ENCODE measurements at places on chromosomes 1 and 21.
A peak's percentile ranks its signal among the peaks of the same experiment; 100 is the strongest.

GRCh38 chr1:9558946-9559545 lies 19.8 kb downstream of the SLC25A33 start:
- DNase-seq: no peak

DNA sequence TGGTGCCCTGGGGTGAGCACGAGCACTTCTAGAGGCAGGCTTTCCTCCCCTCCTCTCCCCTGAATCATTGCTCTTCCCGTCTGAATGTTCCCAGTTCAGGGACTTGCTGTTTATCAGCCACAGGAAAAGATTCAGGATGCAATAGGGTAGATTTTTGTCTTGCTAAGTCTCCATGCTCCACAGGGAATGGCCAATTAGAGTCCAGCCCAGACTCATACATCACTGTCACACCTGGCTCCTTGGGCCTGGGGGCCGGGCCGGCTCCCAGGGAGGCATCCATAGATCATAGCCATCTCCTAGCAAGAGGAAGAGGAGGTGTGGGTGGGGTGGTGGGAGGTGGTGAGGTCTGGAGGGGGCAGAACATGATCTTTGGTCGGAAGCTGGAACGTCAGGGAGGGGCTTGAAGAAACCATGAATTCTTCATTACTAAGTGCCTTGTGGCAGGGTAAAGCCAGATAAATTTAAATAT lies 83.4 kb downstream of the LRRN2 start:
- DNase-seq: no peak

- no peak for DNase-seq
These were observed 8.7 kb downstream of the CAPZB start for GRCh38 chr1:19476450-19477190.

DNA sequence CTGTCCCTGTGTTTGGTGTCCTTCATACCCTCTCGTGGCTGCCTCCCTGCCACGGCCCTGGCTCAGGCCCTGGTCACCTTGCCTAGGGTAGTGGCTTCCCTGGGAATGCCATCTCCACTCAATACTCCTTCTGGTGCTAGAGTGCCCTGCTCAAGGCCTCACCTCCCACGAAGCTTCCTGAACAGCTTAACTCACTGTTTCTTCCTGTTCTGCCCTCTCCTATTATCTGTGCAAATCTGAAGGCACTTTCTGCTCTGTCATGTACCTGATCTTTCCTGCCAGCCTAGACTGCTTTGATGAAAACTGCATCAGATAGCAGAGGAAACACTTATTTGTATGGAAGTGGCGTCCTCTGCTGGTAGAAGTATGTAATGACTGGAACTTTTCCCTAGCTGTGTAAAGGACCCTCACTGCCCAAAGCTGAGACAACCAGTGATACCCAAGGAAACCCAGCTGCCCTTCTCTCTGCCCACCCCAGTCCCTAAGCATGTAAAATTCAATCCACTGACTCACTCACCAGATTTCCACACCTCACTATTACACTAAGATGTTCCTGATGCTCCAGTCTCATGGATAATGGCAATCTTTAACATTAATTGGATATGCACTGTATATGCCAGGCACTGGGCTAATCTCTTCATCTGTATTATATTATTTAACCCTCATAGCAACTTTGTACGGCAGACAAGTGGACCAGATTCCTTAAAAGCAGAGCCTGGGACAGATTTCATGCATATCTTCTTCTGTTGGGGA lies 36.2 kb upstream of the BTG2 start:
- peak; percentile 43 for DNase-seq

DNA sequence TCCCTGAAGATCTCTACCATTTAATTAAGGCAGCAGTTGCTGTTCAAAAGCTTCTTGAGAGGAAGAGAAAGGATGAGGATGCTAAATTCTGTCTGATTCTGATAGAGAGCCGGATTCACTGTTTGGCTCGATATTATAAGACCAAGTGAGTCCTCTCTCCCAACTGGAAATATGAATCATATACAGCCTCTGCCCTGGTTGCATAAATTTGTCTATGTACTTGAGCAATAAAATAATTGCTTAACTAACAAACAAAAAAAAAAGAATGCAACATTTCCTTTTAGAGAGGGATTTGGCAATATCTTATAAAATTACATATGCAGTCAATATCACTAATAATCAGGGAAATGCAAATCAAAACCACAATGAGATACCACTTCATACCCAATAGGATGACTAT lies 26.8 kb downstream of the ALDH9A1 start:
- no peak for DNase-seq

GRCh38 chr1:220893701-220894024 lies 14.4 kb downstream of the HLX start:
- no peak for DNase-seq

DNA sequence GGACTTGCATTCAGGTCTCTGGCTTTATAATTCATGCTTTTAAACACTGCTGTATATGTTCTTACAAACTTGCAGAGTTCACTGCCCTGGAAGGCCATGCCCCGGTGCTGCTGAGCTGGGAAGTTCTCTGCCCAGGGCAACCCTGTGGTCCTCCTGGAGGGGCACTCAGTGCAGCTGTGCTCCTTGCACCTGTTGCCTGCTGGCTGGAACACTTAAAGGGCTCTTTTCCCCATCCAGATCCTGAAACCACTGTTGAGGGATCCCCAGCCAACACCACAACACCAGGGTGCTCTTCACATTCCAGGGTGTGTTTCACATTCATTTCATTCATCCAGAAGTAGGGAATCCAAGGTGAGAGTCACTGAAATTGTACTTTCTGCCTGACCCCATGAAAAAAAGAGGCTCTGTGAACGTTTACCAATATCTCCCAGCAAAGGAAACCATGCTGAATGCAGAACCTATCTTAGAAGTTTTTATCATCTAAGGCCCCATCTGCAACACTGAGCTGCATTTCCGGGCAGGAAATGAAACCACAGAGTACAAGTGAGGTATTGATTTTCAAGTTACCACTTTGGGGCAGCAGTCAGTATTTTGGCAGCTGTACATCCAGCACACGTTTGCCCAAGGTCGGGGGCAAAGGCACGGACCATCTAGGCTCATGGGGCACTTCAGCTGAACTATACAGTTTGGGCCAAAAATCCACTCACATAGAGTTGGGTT lies 16.4 kb upstream of the KIAA0040 start:
- DNase-seq: no peak

DNA sequence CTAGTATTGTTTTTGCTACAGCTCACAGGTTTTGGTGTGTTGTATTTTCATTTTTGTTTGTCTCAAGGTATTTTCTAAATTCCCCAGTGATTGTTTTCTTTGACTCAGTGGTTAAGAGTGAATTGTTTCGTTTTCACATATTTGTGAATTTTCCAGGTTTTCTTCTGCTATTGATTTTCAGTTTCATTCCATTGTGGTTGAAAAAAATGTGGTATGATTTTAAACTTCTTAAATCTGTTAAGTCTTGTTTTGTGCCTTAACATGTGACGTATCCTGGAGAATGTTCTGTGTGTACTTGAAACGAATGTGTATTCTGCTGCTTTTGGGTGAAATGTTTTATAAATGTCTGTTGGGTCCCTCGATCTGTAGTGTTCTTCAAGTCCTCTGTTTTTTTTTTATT lies 117.9 kb downstream of the KIF26B start:
- DNase-seq: no peak

DNA sequence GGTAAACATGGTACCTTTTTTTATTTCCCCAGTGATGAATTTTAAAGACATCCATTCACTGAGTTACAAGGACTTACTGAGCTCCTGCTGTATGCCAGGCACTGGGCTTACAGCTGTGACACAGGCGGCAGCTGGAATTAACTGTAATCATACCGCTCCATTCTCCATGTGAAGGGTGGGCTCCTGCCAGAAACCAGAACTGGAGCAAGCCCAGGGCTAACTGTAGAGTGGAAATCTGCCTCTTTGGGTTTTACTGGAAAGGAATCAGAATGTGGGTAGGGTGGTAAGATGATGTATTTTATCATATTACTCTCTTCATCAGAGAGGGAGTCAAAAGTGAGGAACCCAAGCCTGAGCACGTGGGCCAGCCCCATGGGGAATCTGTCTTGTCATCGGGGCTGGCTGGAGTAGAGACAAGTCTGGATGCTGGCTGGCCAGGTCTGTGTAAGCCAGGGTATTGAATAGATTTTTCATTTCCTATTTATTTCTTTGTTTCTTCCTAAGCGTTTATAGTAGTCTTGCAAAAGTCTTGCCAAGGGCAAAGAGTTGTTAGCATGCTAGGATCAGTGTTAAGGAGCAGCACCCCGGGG lies 21.5 kb downstream of the FGGY start:
- DNase-seq: no peak

- no peak for DNase-seq
These were observed 107.5 kb downstream of the SLC44A5 start for GRCh38 chr1:75503221-75503974.

DNA sequence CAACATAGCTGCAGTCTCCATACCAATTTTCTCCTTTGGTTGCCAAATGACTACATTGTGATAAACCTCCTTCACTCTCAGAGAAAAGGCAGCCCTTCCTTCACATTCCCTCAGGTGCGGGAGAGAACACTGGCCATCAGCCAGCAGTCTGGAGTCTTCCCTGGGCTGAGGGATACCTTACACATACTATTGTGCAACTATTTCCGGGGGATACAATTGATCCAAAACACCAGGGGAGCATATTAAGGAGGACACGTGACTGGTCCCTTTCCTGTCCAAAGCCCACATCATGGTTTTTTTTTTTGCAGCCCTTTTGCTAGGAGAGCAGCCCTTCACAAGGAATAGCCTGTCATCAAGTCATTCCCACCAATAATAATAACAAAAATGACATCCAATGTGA lies 172.1 kb upstream of the ZRANB2 start:
- no peak for DNase-seq

- DNase-seq: no peak
These were observed 1.5 kb upstream of the BATF3 start for GRCh38 chr1:212700892-212701819.

DNA sequence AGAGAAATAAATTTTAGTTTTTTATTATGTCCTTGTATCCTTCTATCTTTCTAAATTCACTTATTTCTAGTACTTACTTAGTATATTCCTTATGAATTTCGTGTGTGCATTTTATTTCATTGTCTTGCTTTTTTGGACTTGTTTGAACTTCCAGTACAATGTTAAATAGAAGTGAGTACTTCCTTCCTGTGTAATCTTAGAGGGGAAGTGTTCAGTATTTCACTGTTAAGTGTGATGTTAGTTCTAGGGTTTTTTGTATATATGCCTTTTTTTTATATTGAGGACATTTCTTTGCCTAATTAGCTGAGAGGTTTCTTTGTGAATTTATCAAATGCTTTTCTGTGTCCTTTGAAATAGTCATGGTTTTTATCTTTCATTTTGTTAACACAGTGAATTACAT lies 10.7 kb downstream of the LYPLAL1 start:
- DNase-seq: no peak

GRCh38 chr1:84884671-84885389 lies 8.2 kb downstream of the LPAR3 start:
- no peak for DNase-seq

DNA sequence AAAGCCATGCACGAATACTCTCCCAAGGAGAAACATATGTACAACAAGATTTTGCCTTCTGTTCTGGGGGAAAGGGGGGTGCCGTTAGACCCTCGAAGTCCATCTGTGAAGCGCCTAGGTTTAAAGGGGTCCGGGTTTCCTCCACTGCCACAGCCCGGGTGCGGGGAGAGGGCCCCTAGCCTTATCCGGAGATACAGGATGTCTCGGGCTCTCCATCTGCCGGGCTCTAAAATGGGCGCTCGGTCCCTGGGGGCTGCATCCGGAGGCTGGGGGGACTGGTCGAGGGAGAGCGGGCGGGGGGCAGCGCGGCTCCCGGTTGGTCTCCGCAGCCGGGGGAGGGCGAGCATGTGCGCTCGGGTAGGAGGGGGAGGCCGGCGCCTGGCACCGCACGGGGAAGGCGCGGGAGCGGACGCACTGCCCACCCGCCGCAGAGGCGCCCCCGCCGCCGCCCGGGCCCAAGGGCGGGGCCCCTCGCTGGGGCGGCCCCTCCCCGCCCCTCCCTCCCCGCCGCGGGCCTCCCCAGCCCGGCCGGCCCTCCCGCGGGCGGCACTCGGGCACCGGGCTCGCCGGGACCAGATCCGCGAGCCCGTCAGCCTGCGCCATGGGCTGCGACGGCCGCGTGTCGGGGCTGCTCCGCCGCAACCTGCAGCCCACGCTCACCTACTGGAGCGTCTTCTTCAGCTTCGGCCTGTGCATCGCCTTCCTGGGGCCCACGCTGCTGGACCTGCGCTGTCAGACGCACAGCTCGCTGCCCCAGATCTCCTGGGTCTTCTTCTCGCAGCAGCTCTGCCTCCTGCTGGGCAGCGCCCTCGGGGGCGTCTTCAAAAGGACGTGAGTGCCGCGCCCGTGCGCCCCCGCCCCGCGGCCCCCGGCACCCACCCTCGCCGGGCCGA lies 63.1 kb downstream of the ELK4 start:
- DNase-seq: no peak

GRCh38 chr21:35754583-35754982 lies 305.7 kb downstream of the SETD4 start:
- no peak for DNase-seq

DNA sequence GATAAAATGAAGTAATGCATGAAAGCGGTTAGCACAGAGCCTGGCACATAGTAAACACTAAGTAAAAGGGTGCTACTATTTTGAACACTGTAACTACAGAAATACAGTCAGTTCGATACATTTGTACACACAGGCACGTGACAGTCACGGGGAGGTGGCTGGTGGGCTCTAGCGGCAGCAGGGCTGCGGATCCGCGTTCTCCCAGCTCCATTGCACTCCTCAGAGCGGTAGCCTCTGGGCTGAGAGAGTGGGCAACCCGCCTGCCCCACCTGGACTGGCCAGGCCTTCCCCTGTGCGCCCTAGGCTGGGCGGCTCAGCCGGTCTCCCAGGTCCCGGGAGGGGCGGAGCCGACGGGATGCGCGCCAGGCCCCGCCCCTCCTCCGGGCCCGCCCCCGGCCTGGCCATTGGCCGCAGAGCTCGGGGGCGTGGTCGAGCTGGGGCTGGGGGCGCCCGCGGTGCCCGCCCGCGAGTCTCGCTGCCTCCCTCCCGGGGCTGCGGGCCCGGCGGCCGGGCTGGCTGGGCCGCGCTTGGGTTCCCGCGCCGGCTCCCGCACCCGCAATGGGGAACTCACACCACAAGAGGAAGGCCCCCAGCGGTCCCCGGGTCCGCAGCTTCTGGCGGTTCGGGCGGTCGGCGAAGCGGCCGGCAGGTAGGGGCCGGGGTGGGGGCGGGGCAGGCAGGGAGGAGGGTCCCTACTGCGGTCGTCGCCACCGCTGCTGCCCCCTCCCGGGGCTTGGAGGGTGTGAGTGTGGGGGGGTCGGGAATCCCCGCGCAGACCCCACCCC lies 51.2 kb upstream of the SYNC start:
- peak; percentile 47 for DNase-seq

- no peak for DNase-seq
These were observed 28.4 kb downstream of the HSD3B1 start for GRCh38 chr1:119535381-119535780.

GRCh38 chr1:51305371-51305823 lies 25.0 kb downstream of the TTC39A start:
- no peak for DNase-seq

GRCh38 chr1:212981571-212982328 lies 31.4 kb downstream of the VASH2 start:
- DNase-seq: peak; percentile 10

GRCh38 chr1:14777516-14778506 lies 179.3 kb downstream of the KAZN start:
- no peak for DNase-seq

GRCh38 chr21:30979054-30979453 lies 59.2 kb downstream of the KRTAP19-8 start:
- no peak for DNase-seq

All from occipital lobe (tissue), 3 donors.